ENCODE measurements at places on chromosomes 4 and X. TPM values are rescaled to one million over a fixed set of nuclear protein-coding genes. Genes with fewer than 3 reads are reported as not detected.

DNA sequence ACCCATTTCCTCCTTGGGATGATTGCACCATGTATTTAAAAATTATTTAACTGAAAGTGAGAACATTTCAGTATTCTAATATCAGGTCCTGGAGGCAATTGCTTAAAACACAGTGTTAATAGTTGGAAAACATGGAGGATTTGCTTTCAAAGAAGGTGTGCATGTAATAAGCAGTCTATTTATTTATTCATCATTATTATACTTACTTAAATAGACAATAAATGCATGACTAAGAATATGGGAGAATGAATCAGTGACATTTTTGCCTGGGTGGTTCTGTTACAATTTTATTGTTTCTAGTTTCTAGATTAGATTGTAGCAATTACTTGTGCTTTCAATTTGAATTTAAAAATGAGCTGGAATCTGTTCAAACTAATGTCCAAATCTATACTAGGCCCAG is 145.5 kb downstream of the AREG start:
- ATAC-seq, result no peak

GRCh38 chrX:22059775-22060174 is 27.6 kb downstream of the PHEX start:
- ATAC-seq, result no peak

Gene SPANXN5
- total RNA-seq, result not detected

Gene CCDC110
- 0.09 TPM for total RNA-seq

Gene STBD1
- 1.0 TPM for total RNA-seq

Gene MTHFD2L
- 4.0 TPM for total RNA-seq

Gene PABPC1L2A
- total RNA-seq, result not detected

- no peak for ATAC-seq
Observed at GRCh38 chrX:11531226-11531625, 134.5 kb downstream of the ARHGAP6 start.

DNA sequence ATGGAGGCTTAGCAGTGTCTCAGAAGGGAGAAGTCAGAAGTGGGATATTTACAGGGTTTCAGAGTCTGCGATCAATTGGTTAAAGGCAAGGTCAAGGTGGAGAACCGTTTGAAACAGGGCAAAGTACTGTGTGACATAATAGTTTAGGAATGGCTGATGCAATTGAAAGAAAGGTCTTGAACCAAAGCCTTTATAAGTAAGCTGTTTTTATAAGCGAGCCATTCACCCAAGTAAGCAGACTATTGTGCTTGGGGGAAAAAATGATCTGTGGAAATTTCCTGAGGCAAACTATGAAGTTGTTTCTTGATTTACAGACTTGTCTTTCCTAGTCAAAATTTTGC is 327.3 kb downstream of the CAMK2D start:
- no peak for ATAC-seq

DNA sequence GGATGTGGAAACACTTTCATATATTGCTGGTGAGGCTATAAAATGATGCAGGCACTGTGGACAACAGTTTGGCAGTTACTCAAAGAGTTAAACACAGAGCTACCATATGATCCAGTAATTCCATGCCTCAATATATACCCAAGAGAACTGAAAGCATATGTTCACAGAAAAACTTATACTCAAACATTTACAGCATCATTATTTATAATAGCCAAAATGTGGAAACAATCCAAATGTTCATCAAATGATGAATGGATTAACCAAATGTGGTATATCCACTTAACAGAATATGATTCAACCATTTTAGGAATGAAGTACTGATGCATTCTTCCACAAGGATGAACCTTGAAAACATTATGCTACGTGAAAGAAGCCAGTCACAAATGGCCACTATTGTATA is 603.8 kb downstream of the IQCM start:
- ATAC-seq, result no peak

- ATAC-seq, result peak; percentile 35
Observed at GRCh38 chr4:42152507-42153504, at the start of gene BEND4. Gene BEND4 (minus strand): TSS chr4:42152655. CDS start chr4:42152143, 512 bp downstream.

Gene MCUB
- 62.4 TPM for total RNA-seq

DNA sequence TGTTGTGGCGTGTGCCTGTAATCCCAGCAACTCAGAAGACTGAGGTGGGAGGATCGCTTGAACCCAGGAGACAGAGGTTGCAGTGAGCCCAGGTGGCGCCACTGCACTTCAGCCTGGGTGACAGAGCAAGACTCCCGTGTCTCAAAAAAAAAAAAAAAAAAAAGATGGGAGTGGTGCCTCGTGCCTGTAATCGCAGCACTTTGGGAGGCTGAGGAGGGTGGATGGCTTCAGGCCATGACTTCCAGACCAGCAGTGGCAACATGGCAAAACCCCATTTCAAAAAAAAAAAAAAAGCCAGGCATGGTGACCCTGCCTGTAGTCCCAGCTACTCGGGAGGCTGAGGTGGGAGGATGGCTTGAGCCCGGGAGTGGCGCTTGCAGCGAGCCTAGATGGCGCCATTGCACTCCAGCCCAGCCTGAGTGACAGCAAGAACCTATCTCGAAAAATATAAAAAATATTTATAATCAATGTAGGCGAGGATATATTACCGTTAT is 27.0 kb downstream of the EIF2S3 start:
- peak; percentile 36 for ATAC-seq

Gene CRMP1
- not detected for total RNA-seq

GRCh38 chr4:122212880-122213279 is 60.7 kb downstream of the BLTP1 start:
- no peak for ATAC-seq

Gene TMSB15C
- 5.1 TPM for total RNA-seq

Gene SLIT2
- total RNA-seq, result not detected

GRCh38 chr4:110483516-110483915 is 7.6 kb downstream of the ENPEP start:
- peak; percentile 33 for ATAC-seq

DNA sequence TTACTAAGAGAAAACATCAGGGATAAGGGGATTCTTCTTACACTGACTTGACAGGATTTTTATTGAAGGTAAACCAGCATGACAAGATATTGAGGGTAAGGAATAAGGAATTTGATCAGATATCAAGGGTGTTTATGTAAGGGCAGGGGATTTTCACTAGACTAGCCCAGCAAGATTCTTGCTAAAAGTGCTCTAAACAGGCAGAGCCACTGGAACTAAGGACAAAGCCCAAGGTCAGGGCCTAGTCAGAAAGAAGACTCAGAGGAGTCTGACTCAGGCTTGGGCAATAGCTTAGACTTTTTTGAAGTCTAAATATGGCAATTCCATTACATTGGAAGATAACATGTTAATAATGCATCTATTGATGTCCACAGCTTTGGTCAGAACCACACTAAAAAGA is 6.5 kb upstream of the GLRA3 start:
- no peak for ATAC-seq

DNA sequence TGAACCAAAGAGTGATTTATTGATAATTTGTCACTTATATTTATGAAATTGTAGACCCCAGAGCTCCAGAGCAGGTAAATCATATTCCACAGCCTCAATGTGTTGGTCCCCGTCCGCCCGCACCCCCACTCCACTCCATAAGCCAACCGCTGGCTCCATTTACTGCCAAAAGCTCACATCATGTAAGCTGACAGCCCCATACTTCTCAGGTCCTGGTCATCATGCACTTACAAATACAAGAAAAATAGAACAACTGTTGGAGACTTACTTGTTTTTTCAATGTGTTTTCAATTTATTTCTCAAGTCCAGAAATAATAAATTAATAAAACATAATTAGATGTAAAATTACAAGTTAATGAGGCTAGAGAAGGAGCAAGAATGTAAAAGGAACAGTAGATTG is 235.7 kb upstream of the HAND2 start:
- no peak for ATAC-seq

GRCh38 chr4:145723336-145723735 is 43.4 kb downstream of the C4orf51 start:
- ATAC-seq, result no peak

Gene HTR2C
- not detected for total RNA-seq

Gene CYTL1
- total RNA-seq, result not detected

DNA sequence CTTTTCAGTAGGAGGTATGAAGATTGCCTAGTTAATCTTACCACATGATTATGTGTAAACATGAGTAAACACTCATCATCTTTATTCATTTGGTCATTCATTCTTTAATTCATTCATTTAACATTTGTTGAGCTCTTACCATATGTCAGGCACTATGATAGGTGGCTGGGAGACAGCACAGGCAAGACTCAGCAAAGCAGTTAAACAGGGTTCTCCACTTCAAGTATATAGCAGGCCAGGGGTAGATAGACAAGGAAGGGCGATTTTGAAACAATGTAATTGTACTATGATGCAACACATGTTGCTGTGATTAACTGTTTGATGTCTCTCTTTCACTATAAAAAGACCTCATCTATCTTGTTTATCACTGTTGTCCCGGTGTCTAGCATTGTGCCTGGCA is 84.3 kb upstream of the GPR101 start:
- no peak for ATAC-seq

- ATAC-seq, result peak; percentile 54
Observed at GRCh38 chrX:19865567-19866363, 21.6 kb downstream of the SH3KBP1 start.

DNA sequence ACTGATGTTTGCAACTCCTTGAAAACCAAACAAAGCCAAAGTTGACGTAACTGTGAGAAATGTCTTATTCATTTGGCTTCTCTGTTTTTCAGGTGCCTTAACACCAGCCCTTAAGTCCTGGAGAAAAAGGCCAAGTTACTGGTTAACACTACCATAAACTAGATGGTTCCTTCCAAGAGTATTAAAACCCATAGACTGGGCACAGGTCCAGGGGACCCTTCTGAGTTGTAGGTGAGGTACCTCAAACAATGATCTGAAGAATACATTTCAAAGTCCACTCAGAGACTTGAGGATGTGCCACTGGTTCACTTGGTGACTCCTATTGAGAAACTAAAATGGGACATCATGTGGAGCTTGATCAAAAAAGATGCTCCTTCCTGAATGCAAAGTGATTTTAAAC is 87.0 kb downstream of the NKX6-1 start:
- no peak for ATAC-seq

Gene TBX22
- total RNA-seq, result not detected

Gene CENPVL2
- total RNA-seq, result not detected

DNA sequence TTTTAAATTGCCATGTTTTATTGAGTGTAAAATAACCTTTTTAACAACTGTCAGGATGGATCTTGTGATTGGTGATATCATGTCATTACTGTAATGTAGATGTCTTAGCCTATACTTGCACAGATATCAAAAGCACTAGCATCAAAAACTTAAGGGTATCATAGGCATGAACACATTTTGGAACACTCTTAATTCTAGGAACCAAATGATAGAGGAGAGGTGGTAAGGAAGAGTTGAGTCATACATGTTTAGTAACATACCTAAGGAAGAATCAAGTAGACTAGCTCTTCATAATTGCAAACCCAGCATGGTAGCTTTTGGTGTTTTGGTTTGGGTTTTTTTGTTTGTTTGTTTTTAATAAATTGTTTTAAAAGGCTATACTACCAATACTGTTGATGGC is 43.4 kb downstream of the SMARCAD1 start:
- peak; percentile 61 for ATAC-seq

DNA sequence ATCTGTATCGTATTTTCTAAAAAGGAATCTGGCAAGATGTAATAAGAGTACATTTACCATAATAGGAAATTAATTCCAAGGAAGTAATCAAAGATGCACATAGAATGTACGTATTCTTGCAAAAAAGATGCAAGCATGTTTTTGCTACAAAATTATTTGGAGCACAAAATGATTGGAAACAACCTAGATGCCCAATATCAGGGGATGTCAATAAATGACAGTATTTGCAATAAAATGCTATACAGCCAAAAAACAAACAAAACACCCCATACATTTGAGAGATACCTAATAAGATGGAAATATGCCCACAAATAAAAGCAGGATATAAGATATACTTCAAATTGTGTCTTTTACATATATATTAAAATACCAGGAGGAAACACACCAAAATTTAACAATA is 29.3 kb upstream of the MAML3 start:
- no peak for ATAC-seq

DNA sequence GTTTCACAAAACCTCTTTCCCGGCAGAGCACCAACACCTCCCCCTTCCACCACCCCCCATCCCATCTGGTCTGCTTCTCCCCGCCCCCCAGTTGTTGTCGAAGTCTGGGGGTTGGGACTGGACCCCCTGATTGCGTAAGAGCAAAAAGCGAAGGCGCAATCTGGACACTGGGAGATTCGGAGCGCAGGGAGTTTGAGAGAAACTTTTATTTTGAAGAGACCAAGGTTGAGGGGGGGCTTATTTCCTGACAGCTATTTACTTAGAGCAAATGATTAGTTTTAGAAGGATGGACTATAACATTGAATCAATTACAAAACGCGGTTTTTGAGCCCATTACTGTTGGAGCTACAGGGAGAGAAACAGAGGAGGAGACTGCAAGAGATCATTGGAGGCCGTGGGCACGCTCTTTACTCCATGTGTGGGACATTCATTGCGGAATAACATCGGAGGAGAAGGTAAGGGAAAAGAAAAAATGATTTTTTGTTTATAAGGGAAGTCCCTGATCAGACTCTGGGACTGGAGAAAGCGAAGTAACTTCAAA is at the start of gene PDGFRA:
Gene PDGFRA, plus strand, starts transcription at position 333 of the 541 bp plus-strand sequence. CDS start 29,476 bp downstream, outside the sequence.
- ATAC-seq, result no peak

Gene RHOXF2B
- not detected for total RNA-seq

Data from activated T-helper 17 cell treated with anti-CD3 and anti-CD28 coated beads, Interleukin-2, amount 50 U/mL, for 72 hours (primary cell).